ENCODE measurements at places on chromosomes 16 and 17.
A peak's percentile ranks its signal among the peaks of the same experiment; 100 is the strongest.

DNA sequence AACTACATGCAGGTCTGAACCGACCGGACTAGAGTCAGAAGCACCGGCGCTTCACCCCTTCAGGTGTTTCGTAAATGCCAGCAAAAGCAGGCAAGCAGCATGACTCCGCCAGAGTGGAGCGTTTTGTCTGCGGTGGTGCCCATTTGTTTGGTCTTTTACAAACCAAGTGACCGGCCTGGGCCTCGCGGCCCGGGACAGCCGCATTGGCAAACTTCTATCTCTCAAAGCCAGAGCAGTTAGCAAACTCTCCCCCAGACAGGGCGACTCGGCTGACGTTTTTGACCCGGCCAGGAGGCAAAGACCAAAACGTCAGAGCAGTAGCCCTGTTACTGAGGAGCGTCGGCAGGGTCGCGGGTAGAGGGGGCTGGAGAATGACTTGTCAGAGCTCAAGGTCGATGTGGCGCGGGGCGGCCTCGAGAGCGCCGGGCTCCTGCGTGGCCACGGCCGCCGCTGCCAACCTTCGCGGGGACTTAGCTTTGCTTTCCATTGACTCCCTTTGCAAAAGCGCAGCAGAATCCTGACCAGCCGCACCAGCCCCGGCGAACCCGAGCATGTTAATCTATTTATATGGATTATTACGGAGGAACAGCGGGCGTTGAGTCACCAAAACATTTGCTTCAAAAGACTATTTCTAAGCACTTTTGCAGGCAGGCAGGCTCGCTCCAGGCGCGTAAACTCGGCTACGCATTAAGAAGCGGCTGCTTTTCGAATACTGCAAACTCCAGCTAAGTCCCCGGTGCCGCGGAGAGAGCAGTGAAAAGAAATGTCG, 763 bp upstream of the SOX9 start:
- peak; percentile 42 for DNase-seq

- DNase-seq = peak; percentile 28
Observed at GRCh38 chr17:5110816-5111215, 862 bp downstream of the ZNF232 start.

DNA sequence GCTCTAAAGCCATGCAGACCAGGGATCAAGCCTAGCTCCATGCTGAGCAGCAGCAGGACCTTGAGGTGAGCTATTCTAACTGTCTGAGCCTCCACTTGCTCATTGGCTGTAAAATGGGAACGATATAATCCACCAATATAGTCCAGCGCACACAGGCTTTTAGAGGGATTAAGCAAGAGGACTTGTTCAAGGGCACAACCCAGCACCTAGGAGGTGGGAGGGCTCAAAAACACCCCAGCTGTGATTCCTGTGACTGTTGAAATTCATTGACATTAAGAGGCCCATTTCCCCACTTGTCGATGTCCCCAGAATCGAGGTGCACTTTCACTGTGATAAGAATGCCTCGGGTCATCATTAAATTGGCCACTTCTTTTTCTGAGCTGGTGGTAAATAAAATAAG, 4.1 kb downstream of the USH1G start:
- no peak for DNase-seq

GRCh38 chr16:56662357-56663354, 4.9 kb downstream of the MT1F start:
- no peak for DNase-seq

DNA sequence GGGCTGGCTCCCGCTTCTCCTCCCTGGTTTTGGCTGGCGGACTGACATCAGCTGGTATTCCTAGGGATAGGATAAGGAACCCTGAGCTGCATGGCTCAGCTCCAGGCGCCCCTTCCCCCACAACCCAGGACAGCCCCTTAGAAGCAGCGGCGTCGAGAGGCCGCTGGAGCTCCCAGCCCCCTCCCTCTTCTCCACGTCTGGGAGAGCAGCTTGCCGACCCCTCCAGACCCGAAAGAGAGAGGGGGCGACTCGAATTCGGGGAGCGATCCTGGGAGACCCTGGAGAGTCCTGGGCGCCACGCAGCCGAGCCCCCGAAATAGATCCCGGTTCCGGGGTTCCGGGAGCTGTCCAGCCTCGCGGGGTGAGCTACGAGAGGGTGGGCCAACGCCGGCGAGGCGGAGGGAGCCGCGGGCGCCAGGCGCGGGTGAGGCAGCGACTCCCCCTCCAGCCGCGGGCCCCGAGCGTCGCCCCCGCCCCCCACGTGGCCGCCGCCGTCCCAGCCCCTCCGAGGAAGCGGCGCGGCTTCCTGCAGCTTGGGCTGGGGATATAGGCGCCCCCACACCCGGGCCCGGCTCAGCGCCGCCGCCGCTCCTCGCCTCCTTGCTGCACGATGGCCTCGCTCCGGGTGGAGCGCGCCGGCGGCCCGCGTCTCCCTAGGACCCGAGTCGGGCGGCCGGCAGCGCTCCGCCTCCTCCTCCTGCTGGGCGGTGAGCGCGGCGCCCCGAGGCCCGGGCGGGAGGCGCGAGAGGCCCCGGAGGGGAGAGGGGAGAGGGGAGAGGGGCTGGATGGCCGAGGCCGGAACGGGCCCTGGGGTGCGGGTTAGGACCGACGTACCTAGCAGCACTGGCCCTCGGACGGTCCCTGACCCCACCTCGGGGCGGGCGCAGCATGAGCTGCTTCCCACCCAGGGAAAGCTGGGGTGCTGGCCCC, at the start of gene RAMP2:
Gene RAMP2, plus strand, starts transcription at position 576 of the 930 bp plus-strand sequence. Its CDS starts 35 bp downstream, at position 611.
- DNase-seq = peak; percentile 56

- DNase-seq = no peak
Observed at GRCh38 chr16:25034911-25035310, 19.7 kb upstream of the ARHGAP17 start.

DNA sequence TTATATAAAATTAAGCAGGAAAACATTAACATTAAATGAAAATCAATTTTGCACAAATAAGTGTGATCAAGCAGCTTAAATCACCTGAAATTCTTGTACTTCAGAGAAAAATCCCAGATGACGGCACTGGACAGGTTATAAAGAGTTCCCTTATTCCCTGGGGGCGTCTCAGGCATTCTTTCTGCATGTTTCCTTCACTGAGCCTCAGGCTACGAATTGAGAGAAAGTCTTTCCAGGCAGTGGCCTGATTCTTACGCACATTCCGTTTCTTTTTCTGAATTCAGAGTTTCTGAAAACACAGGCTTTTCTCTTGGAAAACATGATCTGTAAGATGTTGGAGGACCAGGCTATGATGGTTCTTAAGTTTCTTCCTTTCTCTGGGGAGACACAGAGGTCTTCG, 22.1 kb upstream of the PITPNM3 start:
- DNase-seq = no peak

DNA sequence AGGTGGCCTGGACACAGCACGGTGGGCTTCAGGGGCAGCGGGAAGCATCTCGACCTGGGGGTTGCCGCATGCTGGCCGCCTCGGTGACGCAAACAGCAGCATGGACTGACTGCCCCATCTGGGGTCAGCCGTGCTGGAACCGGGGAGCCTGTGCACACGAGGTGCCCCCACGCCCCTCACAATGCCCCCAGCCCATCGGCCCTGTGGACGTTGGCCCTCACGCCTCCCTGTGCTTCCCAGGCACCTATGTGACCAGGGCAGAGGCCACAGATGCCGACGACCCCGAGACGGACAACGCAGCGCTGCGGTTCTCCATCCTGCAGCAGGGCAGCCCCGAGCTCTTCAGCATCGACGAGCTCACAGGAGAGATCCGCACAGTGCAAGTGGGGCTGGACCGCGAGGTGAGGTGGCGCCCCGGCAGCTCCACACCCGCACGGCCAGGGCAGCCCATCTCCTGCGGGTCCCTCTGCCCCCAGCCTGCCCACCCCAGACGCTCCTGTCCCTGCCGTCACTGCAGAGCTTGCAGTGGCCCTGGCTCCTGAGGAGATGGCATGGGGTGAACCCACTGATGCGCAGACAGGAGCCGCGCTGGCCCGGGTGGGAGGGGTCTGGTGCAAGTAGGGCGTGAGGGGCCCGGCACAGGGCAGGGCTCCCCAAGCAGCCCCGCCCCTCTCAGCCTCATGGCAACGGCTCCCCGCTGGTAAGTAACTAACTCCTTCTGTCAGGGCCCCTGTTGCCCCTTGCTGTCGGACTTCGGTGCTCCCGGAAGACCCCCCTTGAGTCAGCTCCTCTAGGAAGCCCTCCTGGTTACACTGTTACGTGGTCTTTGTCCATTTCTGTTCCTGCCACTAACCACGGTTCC, 13.6 kb downstream of the CDH15 start:
- no peak for DNase-seq

DNA sequence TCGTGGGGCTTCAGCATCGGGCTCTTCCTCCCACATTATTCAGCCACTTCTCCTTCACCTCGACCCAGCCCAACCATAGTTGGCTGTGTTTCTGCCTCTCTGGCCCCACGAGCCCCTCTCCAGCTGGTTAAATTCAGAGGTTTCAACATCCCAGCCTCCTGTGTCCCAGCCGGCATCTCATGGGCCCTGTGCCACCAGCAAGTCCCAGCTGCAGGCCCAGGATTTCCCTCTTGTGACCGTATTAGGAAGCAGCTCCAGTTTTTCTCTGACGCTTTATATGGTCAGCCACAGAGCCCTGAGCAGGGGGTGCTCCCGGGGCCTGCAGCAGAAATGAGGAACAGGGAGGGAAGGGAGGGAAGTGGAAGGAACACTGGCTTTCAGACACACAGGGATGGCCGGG, 27.4 kb downstream of the MYH11 start:
- peak; percentile 68 for DNase-seq

DNA sequence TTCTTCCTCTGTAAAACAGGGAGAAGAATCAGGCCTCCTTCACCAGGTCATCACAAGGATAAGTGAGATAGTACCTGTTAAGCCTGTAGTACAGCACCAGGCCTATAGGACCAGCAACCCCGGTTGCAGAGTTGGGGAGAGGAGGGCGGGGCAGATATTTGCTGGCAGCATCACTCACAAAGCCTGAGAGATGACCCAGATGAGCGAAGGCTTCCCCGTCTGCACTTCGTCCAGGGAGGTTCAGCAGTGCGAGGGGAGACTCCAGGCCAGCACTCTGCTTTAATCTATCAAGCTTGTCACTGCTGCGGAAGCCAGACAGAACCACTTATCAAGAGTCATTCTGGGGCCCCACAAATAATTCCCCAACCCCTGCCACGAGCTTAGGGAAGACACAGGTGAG, 15.8 kb upstream of the RBBP6 start:
- peak; percentile 90 for DNase-seq

DNA sequence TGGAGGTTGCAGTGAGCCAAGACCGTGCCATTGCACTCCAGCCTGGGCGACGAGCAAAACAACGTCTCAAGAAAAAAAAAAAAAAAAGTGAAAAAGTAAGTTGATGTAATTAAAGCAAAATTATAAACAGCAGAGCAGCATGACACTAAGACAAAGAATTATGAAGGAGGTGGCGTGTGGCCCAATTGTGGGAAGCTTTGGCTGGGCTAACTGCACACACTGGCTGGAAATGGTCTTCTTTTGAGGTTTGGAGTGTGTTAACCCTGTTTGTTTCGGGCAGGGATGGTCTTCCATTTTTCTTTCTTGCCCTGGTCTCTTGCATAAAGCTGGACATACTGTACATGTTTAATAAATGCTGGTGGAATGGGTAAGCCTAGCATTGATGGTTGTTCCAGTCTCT, 54.8 kb downstream of the RAP1GAP2 start:
- DNase-seq = no peak

GRCh38 chr16:23187341-23187740, 4.8 kb downstream of the SCNN1G start:
- no peak for DNase-seq

DNA sequence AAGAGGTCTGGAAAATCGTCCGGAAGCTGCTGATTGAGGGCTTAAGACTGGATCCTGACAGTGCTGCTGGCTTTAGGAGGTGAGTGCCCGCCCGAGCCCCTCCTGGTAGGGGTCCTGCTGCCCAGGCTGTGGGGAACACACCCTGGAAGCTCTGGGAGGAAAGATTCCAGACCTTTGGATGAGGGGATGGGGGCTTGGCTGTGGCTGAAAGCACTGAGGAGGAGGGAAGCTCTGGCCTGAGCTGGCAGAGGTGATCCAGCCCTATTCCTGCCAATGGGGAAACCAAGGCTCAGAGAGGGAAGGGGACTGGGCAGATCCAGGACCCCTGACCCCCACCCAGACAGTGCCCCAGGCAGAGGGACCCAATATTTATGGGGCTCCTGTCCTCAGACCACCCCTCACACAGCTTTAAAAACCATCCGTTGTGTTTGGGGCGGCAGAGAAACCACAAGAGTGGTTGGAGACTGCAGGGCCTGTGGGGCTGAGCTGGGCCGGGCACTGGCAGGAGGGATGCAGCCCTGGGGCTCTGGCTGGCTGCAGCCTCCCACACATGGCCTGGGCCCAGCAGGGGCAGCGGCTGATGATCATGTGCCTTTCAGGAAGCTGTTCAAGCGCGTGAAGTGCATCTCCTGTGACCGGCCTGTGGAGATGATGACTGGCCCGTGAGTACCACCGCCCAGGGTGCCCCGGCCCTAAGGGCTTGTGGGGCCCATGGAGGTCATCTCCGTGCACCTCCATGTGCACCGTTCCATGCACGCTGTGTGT, 22.8 kb downstream of the UBALD1 start:
- DNase-seq = no peak

GRCh38 chr17:79702034-79702433, 28.7 kb upstream of the ENPP7 start:
- no peak for DNase-seq

- DNase-seq = no peak
Observed at GRCh38 chr17:47757386-47757785, 24.4 kb downstream of the TBX21 start.

- no peak for DNase-seq
Observed at GRCh38 chr17:673200-673681, 41.4 kb downstream of the VPS53 start.

DNA sequence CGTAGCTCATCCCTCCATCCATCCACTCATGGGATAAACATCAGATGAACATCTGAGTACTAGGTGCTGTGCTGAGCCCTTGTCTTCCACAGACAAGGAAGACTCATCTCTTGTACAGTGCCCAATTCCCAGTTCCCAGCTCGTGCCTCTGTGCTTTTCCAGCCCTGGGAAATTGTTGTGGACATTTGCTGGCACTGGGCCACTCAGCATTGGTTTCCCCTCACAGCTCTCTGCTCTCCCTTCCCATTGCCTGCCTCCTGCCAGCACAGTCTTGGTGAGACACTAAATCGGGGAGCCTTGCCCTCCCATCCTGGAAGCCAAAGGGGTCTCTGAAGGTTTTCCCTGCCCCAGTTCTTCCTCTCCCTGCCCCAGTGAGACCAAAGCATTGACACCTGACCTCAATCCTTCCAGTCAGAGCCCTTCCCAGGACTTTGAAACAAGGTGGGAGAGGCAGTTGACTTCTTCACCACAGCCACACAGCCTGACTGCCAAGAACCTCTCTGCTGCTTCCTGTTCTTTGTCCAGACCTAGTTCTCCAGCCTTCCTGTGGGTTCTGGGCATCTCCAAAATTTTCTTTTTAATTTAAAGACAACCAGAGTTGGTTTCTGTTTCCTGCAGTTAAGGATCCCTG, 50.2 kb downstream of the WSB1 start:
- no peak for DNase-seq

- no peak for DNase-seq
Observed at GRCh38 chr16:16113076-16113475, 110.2 kb downstream of the ABCC6 start.

- DNase-seq = no peak
Observed at GRCh38 chr17:5877366-5877765, 192.8 kb upstream of the WSCD1 start.
